Stimulated activated CD4-positive, alpha-beta T cell treated with anti-CD3 and anti-CD28 coated beads, Interleukin-1b, Interleukin-23, amount 100 ng/mL, for 1 hour (primary cell): ENCODE measurements at places on chromosomes 3 and 15.
A peak's percentile ranks its signal among the peaks of the same experiment; 100 is the strongest.

DNA sequence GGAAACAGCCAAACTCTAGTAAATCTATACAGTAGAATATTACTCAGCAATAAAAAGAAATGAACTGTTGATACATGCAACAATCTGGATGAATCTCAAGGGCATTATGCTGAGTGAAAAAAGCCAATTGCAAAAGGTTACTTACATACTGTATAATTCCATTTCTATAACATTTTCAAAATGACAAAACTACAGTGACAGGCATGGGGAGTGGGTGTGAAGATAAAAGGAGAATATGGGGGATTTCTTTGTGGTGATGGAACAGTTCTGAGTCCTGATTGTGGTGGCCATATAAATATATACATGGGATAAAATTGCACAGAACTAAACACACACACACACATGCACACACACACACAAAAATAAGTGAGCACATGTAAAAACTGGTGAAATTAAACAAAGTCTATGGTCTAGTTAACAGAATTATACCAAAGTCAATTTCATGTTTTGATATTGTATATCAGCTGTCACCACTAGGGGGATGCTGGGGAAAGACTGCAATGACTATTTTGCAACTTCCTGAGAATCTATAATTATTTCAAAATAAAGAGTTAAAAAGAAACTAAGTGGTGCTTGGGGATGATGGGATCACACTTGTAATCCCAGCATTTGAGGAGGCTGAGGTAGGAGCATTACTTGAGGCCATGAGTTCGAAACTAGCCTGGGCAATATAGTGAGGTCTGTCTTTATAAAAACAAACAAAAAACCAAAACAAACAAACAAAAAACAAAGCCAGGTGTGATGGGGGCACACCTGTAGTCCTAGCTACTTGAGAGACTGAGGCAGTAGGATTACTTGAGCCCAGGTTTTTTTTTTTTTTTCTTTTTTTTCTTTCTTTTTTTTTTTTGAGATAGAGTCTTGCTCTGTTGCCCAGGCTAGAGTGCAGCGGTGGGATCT, 66.0 kb downstream of the SPTSSB start:
- no peak for DNase-seq

DNA sequence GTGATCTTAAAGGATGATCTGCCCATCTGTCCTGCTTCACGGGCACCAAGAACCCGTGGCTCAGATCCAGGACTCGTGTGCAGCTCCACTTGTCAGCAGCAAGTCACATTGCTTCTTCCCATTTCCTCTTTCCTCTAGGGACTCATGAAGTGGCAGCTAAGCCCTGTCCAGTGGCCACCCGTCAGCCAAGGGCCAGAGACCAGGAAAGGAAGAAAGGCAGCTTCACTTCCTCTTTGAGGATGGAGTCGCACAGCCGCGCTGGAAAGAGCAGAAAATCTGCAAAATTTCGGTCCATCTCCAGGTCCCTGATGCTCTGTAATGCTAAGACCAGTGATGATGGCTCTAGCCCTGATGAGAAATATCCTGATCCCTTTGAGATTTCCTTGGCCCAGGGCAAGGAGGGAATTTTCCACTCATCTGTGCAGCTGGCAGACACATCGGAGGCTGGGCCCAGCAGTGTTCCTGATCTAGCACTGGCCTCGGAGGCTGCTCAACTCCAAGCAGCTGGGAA, 28.5 kb downstream of the IL16 start:
- DNase-seq = no peak

DNA sequence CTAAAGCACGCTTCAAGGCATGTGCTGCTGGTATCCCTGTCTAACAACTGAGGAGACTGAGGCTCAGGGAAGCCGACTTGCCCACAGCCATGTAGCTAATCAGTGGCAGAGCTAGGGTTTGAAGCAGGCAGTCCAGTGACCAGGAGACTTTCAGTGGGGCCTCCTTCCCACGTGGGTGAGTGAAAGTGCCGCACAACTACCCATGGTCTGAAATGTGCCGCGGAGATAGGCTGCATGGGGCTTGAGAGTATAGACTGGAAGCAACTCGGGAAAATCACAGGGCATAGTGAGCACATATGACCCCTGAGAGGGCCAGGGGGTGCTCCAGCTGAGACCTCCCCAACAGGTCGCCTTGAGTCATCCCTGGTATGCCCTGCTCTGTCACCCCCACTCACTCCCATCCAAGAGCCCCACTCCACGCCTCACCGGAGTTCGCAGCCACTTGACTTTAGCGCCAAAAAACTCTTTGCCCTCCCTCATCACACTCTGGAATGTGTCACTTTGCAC, 19.1 kb downstream of the FAM174B start:
- no peak for DNase-seq

- DNase-seq = no peak
Observed at GRCh38 chr15:99961011-99961441, 227.8 kb upstream of the LYSMD4 start.

GRCh38 chr15:75349851-75350588, 3.2 kb downstream of the NEIL1 start:
- peak; percentile 24 for DNase-seq

DNA sequence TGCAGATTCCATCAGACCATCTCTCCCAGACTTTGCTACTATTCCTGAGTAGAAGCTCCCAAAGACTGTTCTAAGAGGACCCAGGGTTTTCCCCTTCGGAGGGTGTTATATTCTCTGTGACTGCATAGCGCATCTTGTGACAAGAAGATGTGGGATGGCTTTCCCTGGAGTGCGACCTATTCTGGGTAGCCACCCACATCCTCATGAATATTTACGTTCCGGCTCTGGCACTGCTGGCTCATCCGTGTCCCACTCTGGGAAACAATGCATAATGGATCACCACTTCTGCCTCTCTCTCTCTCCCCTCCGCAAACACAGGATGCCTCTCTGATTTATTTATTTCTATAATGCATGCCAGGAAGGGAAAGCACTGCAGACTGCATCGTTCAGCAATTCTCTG, 166.1 kb downstream of the PYDC2 start:
- DNase-seq = no peak

- no peak for DNase-seq
Observed at GRCh38 chr3:122409446-122409845, 6.4 kb downstream of the WDR5B start.

DNA sequence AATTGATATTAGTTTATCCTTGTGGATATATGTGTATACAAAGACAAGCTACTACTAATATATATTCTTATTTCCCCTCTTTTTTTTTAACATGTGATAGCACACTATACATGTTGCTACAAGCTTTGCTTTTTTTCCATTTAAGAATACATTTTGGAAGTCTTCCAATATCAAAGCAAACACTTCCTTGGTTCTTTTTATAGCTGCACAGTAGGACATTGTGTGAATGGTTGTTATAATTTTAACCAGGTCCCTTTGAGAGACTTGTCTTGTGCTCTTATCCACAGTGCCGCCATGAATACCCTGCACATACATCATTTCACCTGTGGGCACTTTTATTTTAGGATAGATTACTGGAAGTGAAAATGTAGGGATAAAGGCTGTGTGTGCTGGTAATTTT, 88.7 kb downstream of the CACNA2D3 start:
- DNase-seq = no peak

DNA sequence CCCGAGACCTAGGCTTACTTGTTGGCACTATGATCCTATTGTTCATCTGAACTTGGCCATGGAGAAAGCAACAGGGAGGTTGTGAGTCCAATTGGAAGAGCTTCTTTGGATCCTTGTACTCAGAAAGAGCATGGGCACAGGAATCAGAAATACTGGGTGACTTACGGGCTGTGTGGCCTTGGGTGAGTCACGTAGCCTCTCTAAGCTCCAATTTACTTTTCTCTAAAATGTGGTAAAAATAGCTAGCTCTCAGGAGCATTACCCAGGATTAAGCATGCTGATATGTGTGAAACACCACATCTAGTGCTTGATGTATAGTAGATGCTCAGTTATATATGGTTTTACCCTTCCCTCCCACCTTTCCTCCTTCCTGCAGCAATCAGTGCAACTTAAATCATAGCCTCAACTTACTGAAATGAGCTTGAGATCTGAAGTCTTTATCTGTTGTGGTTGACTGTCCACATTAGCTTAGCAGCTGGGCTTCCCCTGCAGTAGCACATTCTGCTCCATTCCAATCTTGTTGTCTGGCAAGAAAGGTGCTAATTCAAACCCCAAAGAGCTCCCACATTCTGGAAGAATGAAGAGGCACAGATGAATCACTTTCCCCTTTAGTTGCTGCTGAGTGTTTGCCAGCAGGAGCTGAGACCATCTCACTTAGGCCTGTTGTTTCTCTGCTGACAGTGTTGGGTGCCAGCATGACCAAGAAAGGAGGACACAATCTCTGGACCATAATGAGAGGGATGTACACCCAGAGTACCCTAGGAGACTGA, 299.1 kb upstream of the TRIM42 start:
- DNase-seq = no peak

GRCh38 chr3:183082355-183082915, 16.9 kb downstream of the MCCC1 start:
- DNase-seq = no peak
